Muscle of leg (tissue), 16 donors: ENCODE measurements at places on chromosomes 5 and 9. TPM values are rescaled to one million over a fixed set of nuclear protein-coding genes. Genes with fewer than 3 reads are reported as not detected.
A peak's percentile ranks its signal among the peaks of the same experiment; 100 is the strongest.

DNA sequence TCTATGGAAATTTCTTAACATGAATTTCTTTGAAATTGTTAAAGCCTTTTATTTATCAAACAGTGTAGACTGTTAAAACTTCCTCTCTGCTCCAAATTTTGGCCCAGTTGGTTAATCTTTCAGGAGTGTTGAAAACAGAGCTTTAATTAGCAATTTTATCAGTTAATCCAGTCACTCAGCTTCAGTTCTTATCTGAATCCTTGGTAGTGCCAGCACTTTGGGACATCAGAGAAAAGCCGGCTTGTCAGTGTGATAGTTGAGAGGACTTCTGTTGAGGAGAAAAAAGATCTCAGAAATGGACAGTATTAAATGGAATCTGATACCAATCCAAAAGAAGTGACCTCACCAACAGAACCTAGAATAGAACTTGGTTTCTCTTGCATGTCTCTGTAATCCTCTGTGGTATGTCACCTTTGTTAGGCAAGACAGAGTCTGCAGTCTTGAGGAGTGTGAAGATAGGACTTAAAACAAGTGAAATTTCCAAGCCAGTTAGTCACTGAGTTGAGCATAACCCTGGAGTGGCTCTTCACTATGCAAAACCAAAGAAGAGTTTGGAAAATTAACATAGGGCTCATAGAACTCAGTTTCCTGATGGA is 251.8 kb downstream of the NNT start:
- no peak for DNase-seq

GRCh38 chr5:82673057-82673809 is 395.1 kb upstream of the RPS23 start:
- DNase-seq = peak; percentile 75

DNA sequence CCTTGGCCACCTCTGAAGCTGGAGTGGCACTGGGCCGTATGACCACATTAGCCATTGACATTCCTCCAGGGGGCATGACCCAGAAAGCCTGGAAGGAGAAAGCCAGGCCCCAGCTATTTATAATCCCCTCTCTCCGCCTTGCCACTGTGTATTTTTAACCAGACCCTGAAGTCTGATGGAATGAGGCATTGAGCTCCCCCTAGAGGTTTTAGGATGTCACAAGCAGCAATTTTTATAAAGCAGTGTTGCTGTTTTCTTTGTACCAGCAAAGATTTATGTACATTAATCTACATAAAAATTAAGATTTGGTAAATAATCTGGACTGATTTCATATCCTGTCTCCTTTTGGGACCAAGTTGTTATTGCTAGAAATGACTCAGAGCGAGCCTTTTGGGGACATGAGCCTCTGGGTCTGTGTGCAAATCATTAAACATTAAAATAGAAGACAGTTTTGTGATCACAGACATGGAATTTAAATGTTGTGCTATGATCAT is 127.1 kb downstream of the TRIO start:
- DNase-seq = peak; percentile 86

DNA sequence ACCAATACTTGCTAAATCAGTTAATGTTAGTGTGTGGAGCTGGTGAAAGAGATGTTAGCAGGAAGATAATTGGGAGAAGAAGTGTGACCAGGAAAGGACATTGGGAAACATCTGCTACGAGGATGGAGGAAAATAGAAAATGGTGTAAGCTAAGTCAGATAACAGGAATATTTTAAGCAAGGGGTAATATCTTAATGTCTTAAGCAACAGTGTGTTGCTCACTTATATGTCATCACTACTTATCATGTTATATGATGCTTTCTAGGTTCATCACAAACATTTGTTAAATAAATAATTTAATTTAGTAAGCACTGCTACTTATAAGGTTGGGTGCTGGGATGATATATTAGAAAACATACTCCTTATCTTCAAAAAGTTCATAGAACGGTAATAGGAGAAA is 326.1 kb downstream of the EDIL3 start:
- no peak for DNase-seq

GRCh38 chr5:175032741-175033151 is 308.4 kb downstream of the MSX2 start:
- DNase-seq = peak; percentile 1

GRCh38 chr9:133568186-133568585 is 33.7 kb downstream of the ADAMTSL2 start:
- DNase-seq = no peak

- no peak for DNase-seq
Measured at GRCh38 chr5:33120671-33121070, 320.1 kb upstream of the TARS1 start.

- DNase-seq = no peak
Measured at GRCh38 chr5:97096191-97096590, 46.2 kb downstream of the LIX1 start.

DNA sequence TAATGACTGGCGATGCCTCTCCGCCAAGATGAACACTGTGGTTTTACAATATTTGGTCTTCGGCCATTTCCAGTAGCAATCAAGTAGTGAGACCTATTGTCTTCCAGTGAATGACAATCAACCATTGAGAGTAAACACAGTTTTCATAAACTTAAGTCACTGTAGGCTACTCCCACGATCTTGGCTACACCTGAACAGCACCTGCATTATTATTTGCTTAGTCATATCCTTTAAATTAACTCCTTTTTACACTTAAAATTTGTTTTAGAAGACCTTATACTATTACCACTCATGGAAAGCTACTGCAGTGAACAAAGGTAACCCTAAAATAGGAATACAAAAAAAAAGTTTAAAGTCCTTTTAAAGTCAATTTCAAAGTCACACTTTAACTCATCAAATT is 58.2 kb downstream of the ZNF354C start:
- DNase-seq = no peak

DNA sequence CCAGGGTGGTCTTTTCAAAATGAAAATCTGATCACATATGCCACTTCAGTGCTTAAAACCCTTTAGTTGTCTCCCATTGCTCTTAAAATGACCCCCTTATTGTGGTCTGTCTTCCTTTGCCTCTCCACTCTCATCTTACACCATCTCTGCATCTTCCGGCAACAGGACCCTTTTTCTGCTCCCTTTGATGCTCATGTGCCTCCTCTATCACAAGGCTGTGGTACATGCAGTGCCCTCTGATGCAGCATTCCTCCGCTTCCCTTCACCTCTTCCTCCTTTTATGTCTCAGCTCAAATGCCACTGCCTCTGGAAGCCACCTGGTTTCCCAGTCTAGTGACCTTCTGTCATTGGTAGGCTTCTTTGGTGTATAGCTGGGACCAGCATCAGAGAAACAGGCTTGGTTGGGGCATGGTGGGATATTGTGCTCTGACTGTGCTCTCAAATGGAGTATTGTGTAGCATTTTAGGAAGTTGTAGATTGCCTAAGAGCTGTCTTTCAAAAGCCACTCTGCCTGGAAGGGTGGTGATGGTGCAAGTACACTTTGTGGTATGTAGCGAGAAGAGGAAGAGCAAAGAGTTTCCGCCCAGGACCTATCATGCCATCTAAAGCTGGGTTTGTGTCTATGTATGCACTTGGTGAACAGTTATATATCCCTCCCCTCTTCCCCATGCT is 28.1 kb downstream of the ARHGAP26 start:
- peak; percentile 80 for DNase-seq

- DNase-seq = no peak
Measured at GRCh38 chr5:177123789-177124485, 9.6 kb upstream of the NSD1 start.

GRCh38 chr9:106962615-106963363 is 99.8 kb downstream of the ZNF462 start:
- DNase-seq = peak; percentile 96

GRCh38 chr9:38007016-38007415 is 62.0 kb downstream of the SHB start:
- no peak for DNase-seq

DNA sequence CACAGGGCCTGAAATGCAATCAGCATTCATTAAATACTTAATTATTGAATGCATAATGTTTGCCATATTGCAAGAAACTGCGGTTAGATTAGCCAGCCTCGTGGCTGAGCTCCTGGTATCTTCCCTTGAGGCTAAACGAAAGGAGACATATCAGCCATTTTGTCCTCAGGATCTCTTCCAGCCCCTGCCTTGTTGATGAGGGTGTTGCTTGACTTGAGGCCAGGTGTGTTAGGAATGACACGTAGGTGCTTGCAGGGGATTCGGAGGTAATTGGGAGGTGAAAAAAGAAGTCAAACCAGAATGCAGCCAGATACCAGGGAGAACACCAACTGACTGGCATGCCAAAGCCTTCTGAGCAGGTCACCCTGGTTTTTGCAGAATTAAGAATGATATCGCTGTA is 12.5 kb downstream of the SH3RF2 start:
- no peak for DNase-seq

DNA sequence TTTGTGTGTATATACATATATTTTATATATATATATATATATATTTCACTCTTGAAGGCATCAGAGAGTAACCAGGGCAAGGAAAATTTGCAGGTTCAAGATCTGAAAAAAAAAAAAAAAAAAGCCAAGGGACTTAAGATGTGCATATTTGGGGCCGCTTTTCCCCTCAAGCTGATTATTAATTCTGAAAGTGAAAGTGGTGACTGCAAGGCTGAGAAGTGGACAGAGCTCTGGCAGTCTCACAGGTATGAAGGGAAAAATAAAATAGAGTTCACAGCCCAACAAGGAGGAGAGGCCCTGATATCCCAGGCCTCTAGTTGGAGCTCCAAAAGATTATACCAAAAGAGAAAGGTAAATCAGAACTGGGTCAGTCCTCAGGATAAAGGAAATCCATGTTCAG is 234.4 kb upstream of the GAS1 start:
- no peak for DNase-seq

- DNase-seq = peak; percentile 39
Measured at GRCh38 chr5:74865804-74866595, at the start of gene FAM169A. Gene FAM169A (minus strand): TSS chr5:74866387. CDS start chr5:74841676, 24,711 bp downstream.

DNA sequence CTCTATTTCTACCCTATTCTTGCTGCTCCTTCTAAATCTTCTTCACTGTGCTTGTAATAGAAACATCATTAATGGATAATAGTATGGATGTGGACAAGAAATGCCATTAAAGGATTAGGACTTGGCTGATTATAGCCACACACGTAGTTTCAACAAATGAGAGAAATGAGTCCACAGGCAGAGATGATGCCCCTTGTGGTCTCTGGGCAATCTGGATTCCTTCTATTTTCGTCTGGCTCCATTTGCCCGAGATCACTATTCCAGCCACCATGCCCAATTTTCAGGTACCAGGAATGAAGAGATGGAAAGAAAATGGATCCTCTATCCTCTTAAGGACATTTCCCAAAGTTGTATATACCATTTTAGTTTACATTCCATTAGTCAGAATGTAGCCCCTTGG is 13.2 kb downstream of the VLDLR start:
- DNase-seq = no peak

GRCh38 chr5:13143630-13144029 is 800.9 kb downstream of the DNAH5 start:
- no peak for DNase-seq

- peak; percentile 87 for DNase-seq
Measured at GRCh38 chr9:33124751-33125381, 42.3 kb downstream of the B4GALT1 start.

DNA sequence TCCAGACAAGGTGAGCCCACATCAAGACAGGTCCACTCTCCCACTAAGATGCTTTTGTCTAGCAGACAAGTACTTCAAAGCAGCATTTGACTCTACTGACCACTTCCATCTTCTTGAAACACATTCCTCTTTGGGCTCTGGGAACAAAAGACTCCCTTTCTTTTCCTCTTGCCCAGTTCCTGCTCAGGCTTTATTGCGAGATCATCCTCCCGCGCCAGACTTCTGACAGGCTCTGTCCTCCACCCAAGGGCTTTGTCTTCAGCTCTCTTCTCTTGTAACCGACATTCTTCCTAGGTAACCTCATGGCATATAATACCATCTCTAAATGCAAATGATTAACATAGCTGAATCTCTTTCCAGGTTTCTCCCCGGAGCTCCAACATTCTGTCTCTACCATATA is 85.8 kb downstream of the NUDT12 start:
- no peak for DNase-seq

The MTMR12 gene
- 12.9 TPM for total RNA-seq

The IARS1 gene
- total RNA-seq = 96.3 TPM

The PCDHGB1 gene
- total RNA-seq = 1.3 TPM

The SOX30 gene
- 0.09 TPM for total RNA-seq

The FAXDC2 gene
- 13.0 TPM for total RNA-seq

The SPAAR gene
- 0.89 TPM for total RNA-seq

The SPINK4 gene
- total RNA-seq = 0.31 TPM

The GFRA3 gene
- 1.9 TPM for total RNA-seq

The SLC45A2 gene
- 0.09 TPM for total RNA-seq

The TTC39B gene
- 4.3 TPM for total RNA-seq

The SCGB3A1 gene
- 1.8 TPM for total RNA-seq
